ENCODE measurements at places on chromosomes 5 and 9. TPM values are rescaled to one million over a fixed set of nuclear protein-coding genes. Genes with fewer than 3 reads are reported as not detected.
A peak's percentile ranks its signal among the peaks of the same experiment; 100 is the strongest.

DNA sequence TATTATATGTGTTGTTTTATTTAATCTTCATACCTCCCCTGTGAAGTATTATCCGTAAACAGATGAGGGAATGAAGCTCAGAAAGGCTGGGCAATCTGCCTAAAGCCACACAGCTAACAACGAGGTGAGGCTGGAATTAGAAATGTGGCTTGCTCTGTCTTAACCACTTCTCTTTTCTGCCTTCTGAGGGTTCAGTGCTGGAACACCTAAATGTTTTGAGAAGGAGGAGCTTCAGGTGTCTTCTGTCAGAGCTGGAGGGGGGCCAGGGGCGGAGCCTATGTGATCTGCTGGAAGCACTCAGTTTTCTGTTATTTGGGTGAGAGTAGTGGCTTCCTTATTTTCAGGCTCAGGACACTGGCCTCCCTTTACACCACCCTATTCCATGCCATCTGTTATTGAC, 35.0 kb upstream of the ARAP3 start:
- no peak overlapping the region for H3K4me3 ChIP-seq
- H3K27me3 ChIP-seq: no peaks in the 10 kb centered on the region
- H3K27ac ChIP-seq: no peak overlapping the region
- no peaks in the 10 kb centered on the region for H3K36me3 ChIP-seq

- H3K36me3 ChIP-seq: no peaks in the 10 kb centered on the region
- H3K27me3 ChIP-seq: no peaks in the 10 kb centered on the region
- H3K27ac ChIP-seq: no peak overlapping the region
- H3K4me3 ChIP-seq: no peak overlapping the region
- no peaks in the 10 kb centered on the region for H3K4me1 ChIP-seq
Observed at GRCh38 chr9:84371737-84372136, 31.2 kb upstream of the SLC28A3 start.

GRCh38 chr9:27400334-27400880, 103.5 kb upstream of the EQTN start:
- H3K4me1 ChIP-seq: no peaks in the 10 kb centered on the region
- no peak for DNase-seq
- H3K4me3 ChIP-seq: no peak overlapping the region
- no peaks in the 10 kb centered on the region for H3K27me3 ChIP-seq
- no peaks in the 10 kb centered on the region for H3K36me3 ChIP-seq

- no peaks in the 10 kb centered on the region for H3K36me3 ChIP-seq
- no peaks in the 10 kb centered on the region for H3K4me1 ChIP-seq
- no peaks in the 10 kb centered on the region for H3K27me3 ChIP-seq
- H3K4me3 ChIP-seq: no peak overlapping the region
- no peak overlapping the region for H3K27ac ChIP-seq
Observed at GRCh38 chr9:112905084-112905483, 14.4 kb upstream of the SLC46A2 start.

DNA sequence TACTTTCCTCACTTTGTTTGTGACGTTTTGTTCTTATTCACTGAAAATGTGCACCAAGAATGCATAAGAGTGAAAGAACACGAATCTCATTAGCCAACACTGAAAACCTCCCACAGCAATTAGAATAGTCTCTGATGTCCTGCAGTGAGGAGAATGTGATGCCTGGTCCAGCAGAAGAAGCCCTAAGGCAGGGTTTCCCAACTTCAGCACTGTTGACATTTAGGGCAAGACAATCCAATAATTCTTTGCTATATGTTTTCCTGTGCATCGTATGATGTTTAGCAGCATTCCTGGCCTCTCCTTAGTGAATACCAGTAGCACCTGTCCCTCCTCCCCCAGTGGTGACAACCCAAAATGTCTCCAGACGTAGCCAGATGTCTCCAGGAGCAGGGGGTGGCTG, 14.8 kb downstream of the MVB12B start:
- H3K36me3 ChIP-seq: peaks cover 29% of the 10 kb centered on the region
- H3K4me1 ChIP-seq: no peaks in the 10 kb centered on the region
- no peaks in the 10 kb centered on the region for H3K27me3 ChIP-seq
- H3K4me3 ChIP-seq: no peak overlapping the region

The DOK3 gene
- polyA plus RNA-seq: 2.2 TPM

DNA sequence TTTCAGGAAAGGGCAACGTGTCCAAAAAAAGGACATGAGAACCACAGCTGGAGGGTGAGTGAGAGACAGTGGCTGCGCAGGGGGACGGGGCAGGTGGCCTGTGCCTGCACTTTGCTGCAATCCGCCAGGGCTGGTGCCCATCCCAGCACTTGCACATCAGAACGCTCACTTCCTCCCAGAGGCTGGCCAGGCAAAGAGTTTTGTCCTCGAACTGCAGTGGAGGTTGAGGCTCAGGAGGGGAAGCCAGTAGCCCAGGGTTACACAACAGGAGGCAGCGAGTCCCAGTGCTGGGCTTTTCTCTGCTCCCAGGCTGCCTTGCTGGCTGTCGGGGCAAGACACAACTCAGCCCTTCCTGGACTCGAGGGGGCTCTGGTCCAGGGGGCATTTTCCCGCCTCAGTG, 33.1 kb downstream of the CRB2 start:
- no peak overlapping the region for H3K4me3 ChIP-seq
- H3K36me3 ChIP-seq: no peaks in the 10 kb centered on the region
- no peak overlapping the region for H3K27ac ChIP-seq
- H3K4me1 ChIP-seq: no peaks in the 10 kb centered on the region
- DNase-seq: no peak

DNA sequence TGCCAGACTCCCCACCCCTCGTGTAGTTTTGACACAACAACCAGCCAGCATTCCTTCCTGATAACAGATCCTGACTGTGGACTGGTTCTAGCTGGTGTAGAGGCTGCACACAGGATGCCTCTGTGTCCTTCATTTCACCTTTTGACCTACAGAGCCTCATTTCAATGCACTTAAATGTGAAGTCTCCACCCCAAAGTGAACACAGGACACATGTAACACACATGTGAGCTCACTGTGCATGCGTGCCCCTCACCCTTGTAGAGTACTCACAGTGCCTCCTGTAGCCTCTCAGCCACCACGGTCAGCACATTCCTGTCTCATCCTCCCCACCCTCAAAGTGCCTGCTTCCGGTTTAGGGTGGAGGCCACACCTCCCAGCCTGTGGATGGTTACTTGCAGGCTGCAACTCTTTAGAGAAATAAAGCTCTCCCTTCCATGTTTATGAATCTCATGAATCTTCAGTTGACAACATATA, 11.6 kb upstream of the NKD2 start:
- H3K27ac ChIP-seq: no peak overlapping the region
- H3K4me3 ChIP-seq: no peak overlapping the region
- H3K27me3 ChIP-seq: no peaks in the 10 kb centered on the region
- H3K4me1 ChIP-seq: peaks cover 4% of the 10 kb centered on the region

DNA sequence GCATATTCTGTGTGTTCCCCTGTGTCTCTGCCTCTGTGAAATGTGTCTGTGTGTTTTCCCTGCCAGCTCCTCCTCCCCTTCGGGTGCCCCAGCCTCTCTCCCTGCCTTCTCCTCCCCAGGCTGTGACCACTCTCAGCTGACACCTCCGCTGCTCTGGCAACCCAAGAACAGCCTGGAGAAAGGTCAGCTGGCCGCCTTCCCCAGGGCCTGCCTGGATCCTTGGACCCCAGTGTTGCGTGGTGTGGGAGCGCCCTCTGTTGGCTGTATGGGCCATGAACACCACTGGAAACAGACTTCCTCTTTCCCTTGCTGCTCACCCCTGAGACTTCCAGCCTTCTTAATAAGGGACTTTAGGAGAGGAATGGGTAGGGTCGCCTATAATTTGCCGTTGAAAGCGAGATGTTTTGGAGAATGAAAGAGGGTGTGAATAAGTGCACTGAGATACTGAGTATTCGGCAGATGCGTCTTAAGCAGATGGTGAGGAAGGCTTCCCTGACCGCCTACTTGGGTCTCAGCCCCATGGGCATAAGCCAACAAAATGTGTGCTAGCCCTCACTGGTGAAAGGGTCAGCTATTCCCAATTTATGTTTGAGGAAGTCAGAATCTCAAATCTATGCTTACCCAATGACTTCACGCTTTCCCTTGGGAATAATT, 114.9 kb upstream of the TRIM32 start:
- no peak overlapping the region for H3K27ac ChIP-seq
- H3K4me1 ChIP-seq: peaks cover 49% of the 10 kb centered on the region
- H3K36me3 ChIP-seq: no peaks in the 10 kb centered on the region
- no peak overlapping the region for H3K4me3 ChIP-seq

The F12 gene
- 3.8 TPM for polyA plus RNA-seq

- peaks cover 29% of the 10 kb centered on the region for H3K36me3 ChIP-seq
Observed at GRCh38 chr5:41835645-41836044, 34.6 kb downstream of the OXCT1 start.

DNA sequence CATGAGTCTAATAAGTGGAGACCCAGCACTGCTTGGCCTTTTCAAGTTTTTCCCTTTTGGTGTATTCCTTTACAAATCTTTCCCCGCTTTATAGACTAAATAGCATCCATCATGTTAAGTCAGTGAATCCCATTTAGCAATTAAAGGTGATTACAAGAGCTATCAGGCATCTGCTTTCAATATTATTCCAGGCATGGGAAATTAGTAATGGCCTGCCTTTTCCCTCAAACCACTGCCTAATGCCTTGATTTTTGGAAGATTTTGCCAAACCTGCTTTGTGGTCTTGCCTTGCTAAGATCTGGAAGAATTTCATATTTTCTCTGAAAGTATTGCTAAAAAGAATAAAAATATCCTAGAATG, 102.8 kb upstream of the GNA14 start:
- DNase-seq: peak; percentile 53
- H3K27me3 ChIP-seq: no peaks in the 10 kb centered on the region
- H3K36me3 ChIP-seq: peaks cover 14% of the 10 kb centered on the region
- H3K27ac ChIP-seq: peak overlapping the region; percentile 100
- H3K4me1 ChIP-seq: peaks cover 46% of the 10 kb centered on the region
- H3K4me3 ChIP-seq: peak overlapping the region; percentile 27

Measured in SK-N-SH (cell line).